ENCODE measurements at places on chromosomes 12 and 14. TPM values are rescaled to one million over a fixed set of nuclear protein-coding genes. Genes with fewer than 3 reads are reported as not detected.

- DNase-seq, result no peak
These were observed 486.5 kb downstream of the ZFP36L1 start for GRCh38 chr14:68306265-68306933.

DNA sequence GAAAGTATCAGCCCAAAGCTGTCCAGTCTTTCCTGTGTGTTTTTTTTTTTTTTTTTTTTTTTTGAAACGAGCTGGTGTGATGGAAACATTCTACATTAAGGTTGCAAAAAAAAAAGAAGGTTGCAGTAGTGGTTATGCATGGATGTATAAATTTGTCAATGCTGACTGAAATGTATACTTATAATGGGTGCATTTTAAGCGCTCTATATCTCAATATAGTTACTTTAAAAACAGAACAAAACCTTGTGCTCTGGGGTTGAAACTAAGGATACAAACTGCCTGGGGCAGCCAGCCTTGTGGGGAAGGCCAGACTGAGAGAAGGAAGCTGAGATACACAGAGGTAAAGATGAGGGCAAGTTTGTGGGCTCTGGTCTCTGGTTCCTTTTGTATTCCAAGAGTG lies 87.3 kb upstream of the RMST start:
- DNase-seq, result no peak

DNA sequence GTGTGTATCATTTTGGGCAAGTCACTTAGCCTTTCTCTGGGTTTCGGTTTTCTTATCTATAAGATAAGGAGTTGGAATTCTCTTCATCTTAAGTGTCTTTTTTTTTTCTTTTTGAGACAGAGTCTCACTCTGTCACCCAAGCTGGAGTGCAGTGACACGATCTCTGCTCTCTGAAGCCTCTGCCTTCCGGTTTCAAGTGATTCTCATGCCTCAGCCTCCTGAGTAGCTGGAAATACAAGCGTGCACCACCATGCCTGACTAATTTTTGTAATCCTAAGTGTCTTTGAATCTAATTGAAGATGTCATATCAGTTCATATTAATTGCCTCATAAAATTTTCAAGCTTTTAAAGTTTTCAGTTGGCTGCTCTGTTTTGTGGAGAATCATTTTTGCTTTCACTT lies 4.0 kb downstream of the SRGAP1 start:
- DNase-seq, result no peak

- peak; percentile 62 for DNase-seq
These were observed 11.1 kb upstream of the GPR132 start for GRCh38 chr14:105076296-105076804.

DNA sequence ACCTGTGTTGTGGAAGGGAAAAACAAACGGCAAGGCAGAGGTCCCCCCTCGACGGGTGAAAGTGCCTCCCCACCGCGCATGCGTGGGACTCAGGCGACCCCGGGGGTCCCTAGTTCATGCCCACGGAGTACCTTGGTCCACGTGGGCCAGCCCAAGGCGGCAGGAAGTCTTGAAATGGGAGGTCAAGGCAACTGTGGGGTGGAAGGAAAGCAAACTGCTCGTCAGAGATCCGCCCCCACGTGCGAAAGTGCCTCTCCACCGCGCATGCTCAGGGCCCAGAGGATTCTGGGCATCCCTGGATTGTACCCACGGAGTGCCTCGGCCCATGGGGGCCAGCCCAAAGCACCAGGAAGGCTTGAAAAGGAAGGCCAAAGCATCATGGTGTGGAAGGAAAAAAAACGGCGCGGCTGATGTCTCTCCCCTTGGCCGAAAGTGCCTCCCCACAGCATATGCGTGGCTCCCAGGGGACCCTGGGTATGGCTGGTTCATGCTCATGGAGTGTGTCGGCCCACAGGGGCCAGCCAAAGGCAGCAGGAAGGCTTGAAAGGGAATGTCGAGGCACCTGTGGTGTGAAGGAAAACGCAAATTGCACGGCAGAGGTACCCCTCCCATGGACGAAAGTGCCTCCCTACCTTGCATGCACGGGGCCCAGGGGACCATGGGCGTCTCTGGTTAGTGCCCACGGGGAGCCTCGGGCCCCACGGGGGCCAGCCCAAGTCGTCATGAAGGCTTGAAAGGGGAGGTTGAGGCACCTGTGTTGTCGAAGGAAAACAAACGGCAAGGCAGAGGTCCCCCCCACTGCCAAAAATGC lies 369.7 kb downstream of the ALG10 start:
- DNase-seq, result peak; percentile 46

DNA sequence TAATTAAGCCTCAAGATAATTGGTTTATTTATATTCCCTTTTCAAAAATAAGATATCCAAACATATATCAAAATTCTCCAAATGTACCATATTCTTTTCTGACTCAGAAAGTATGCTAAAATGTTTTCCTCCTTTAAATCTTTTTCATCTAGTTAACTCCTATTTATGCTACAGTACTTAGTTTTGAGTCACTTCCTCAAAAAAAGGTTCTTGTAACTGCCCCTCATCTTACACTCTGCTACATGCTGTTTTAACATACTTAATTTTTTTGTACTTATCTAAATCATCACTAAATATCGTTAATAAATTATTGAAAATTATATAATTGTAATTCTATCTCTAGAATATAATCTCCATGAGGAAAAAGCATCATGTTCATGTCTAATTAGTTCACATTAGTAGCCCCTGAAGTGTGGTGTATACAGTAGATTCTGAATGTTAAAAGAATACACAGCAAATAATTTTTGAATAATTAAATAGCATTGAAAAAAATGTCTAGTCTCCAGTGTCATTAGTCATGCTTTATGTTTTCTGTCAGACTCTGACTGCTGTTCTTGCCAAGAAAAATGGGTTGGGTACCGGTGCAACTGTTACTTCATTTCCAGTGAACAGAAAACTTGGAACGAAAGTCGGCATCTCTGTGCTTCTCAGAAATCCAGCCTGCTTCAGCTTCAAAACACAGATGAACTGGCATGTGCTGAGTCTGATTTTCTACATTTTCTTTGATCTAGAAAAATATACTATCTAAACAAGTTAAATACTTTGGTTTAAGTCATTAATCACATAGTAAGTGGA lies 3.5 kb downstream of the KLRD1 start:
- no peak for DNase-seq

- no peak for DNase-seq
These were observed 3.0 kb downstream of the MIS18BP1 start for GRCh38 chr14:45249856-45250575.

- DNase-seq, result no peak
These were observed 4.4 kb downstream of the ORMDL2 start for GRCh38 chr12:55822228-55822627.

GRCh38 chr12:121949648-121950397 lies 31.4 kb downstream of the CFAP251 start:
- DNase-seq, result no peak

DNA sequence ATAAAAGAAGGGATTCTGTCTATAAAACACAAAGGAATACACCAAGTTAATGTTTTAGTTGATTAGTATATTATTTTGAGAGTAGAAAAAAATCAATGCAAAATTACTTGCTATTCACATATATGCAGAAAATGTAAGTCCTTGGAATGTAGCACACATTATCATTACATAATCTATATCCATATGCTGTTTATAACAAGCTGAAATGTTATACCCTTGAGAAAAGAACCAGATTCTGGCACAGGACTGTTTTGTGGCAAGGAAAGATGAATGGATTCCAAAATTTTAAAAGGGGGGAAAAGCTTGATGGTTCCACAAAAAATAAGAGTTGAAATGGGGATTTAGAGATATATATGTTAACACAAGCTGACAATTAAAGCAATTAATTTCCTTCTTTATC lies 153.6 kb downstream of the MSRB3 start:
- no peak for DNase-seq

GRCh38 chr12:113422886-113423669 lies 898 bp downstream of the SDSL start:
- no peak for DNase-seq

DNA sequence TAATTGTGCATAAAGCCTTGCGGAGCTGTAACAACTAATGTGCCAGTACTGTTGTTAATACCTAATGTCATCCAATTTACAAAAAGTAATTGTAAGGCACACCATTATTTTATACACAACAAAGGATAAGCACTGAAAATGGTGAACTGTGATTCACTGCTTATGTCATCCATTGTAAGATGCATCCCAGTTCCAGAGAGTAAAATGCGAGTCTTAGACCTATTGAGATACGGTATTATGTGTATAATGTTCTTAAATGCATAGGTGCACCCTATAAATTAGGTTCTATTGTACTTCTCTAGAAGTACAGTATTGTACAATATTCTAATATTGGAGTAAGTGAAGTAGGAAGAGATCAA lies 406 bp downstream of the PARP2 start:
- no peak for DNase-seq

GRCh38 chr14:71235875-71236274 lies 328.6 kb downstream of the PCNX1 start:
- DNase-seq, result no peak

DNA sequence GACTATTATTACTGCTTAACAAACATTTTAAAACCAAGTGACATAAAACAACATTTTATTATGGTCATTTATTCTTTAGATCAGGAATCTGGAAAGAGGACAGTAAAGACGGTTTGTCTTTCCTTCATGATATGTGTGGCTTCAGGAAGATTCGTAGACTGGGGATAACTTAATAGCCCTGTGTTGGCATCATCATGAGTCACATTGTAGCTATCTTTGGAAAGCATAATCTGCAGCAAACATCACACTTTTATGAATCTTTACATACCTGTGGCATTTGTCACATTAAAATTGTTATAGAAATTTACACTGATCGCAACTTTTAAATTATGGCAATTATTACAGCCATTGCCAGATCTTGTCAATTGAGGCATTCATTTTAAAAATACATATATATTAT lies 397.1 kb downstream of the NOVA1 start:
- DNase-seq, result no peak

DNA sequence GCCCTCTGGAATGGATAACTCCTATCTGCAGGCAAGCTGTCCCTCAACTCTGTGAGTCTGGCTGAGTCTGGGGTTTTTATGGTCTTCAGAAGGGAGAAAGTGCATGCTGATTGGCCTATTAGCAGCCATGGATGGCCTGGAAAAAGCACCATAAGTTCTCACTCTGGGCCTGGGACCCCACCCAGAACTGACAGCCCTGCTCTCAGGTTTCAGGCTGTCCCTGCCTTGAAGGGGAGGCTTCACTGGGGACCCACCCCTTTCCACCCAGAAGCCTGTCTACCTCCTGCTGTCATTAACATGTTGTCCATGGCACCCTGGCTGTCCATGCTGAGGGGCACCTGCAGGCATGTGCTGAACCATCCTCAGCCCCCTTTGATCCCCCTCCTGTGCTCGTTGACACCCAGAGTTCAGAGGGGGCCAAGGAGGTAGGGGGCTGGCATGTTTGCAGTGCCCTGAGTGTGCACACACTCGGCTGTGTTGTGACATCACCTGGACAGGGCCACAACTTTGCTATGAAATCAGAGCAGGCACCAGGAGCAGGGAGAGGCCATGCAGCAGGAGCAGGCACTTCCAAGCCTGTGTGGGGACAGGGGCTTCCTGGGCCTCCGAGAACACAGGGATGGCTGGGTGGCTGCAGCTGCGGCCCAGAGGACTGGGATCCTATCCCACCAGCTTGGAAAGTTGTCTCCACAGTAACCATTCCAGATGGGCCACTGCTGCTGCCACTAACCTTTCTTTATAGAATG lies 84.7 kb downstream of the ACSS3 start:
- peak; percentile 38 for DNase-seq

- no peak for DNase-seq
These were observed 123.5 kb downstream of the CAPZA3 start for GRCh38 chr12:18861287-18861858.

DNA sequence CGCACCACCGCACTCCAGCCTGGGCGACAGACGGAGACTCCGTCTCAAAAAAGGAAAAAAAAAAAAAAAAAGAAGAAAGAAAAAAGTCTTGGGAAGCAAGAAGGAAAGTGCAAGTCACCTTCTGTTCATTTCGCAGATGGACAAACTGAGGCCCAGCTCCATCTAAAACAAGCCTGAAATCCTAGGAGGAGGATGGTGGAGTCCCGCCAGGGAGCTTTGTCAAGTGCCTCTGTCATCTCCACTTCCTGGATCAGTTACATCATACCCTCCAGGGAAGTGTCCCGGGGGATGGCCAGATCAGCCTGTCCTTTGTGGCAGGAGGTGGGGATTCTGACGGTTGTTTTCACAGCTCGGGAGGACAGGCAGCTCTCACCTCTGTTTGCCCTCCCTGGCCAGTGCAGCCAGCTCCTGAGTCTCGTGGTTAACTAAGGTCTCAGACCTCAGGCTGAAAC lies 8.7 kb upstream of the SDSL start:
- DNase-seq, result no peak

GRCh38 chr14:69581316-69581935 lies 6.8 kb upstream of the CCDC177 start:
- no peak for DNase-seq

DNA sequence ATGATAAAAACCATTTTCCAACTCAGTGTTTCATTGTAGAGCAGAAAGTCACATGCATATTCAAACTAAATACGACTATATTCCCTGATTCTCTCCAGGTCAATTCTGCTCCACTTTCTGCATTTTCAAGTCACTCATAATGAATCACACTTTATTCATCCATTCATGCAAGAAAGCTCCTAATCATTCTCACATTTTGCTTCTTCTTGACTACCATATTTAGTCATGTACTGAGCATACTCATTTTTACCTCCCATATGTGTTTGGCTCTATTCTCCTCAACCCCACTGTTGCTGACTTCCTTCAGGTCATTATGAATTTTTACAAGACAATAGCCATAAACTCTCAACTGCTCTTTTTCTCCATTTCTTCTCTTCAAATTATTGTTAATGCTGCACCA lies 43.4 kb upstream of the PIK3C2G start:
- no peak for DNase-seq

- no peak for DNase-seq
These were observed 159.9 kb upstream of the HIF1A start for GRCh38 chr14:61535458-61535857.

DNA sequence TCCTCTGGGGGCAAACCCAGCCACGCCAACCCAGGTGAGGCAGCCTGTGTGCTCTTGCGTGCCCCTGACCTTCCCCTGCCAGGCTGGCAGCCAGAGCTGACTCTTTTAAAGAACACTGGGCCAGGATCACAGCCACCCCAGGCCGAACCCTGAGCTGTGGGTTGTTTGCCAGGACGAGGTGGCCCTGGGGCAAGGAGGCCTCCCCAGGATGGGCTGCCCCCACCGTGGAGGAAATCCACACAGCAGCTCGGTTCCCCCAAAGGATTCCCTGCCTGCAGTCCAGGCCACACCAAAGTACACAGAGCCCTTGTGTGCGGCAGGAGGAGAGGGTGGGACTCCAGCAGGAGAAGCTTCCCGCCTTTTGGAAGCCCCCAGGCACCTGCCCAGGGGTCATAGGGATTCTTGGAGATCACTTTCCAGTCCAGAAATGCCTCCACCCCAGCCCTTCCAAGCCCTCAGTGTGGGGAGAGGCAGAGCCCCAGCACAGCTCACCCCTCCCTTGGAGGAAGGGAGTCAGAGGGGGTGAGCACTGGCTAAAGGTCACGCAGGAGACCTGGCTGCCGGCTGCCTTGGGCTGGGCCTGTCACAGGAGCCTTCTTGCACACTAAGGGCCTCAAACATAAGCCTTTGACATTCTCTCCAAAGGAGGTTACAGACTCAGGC lies 115.6 kb downstream of the CALM1 start:
- DNase-seq, result no peak

Gene LRP1-AS
- not detected for total RNA-seq

Gene ZNF839
- 10.1 TPM for total RNA-seq

Gene NID2
- 17.9 TPM for total RNA-seq

Gene SDS
- 2.4 TPM for total RNA-seq

Gene HOXC12
- not detected for total RNA-seq
